Endothelial cell (in vitro differentiated cells): ENCODE measurements at places on chromosomes 7 and 10.

GRCh38 chr7:45568536-45569289, 5.5 kb upstream of the ADCY1 start:
- peaks cover 2% of the 10 kb centered on the region for H3K4me1 ChIP-seq
- DNase-seq, result no peak
- no peaks in the 10 kb centered on the region for H3K36me3 ChIP-seq
- H3K27ac ChIP-seq, result no peak overlapping the region

DNA sequence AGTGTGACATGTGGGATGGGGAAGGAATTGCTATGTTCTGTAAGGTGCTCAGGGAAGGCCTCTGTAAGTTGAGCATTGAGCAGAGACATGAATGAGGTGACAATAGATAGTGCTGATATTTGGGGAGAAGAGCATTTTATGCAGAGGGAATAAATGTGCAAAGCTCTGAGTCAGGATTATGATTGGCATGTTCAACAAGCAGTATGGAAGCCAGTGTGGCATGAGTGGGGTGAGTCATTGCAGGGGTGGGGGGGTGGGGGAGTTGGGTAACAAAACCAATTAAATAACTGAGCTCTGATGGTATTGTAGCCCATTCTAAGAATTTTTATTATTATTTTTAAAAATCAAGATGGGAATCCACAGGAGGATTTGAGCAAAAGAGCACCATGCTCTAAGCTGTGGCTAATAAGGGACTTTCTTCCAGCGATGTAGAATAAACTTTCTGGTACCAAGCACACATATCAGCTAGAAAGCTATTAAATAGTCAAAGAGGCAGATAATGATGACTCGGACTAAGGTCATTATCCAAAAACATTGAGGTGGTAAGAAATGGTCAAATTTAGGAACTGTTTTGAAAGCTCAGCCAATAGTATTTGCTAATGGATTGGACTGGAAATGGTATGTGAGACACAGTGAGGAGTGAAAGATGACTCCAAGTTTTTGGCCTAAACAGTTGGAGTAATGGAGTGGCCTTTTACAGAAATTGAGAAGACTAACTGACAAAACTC, 96.4 kb downstream of the PRKG1 start:
- H3K27me3 ChIP-seq, result no peaks in the 10 kb centered on the region
- no peak overlapping the region for H3K4me3 ChIP-seq
- H3K4me1 ChIP-seq, result no peaks in the 10 kb centered on the region
- H3K36me3 ChIP-seq, result no peaks in the 10 kb centered on the region
- no peak overlapping the region for H3K27ac ChIP-seq

DNA sequence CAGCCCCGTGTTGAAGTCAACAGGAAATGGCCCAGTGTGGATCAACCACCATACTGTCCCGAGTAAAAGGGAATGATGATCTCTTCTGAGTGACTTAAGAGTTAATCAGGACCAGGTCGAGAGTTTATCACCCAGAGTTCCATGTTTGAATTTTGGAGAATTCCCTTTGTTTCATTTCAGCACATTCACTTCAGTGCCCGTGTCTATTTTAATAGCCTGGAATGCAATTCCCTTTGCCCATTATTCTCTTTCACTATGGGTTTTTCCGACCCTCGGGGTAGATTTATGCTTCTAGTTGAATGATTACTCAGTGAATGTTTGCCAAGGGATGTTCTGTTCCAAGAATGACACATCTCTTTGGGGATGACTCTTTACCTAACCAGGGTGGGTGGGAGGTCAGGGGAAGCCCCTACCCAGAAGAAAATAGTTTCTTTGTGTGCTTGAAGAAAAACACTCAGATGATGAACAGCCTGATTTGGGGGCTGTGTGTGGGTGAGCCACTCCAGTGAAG, 594.9 kb downstream of the INHBA start:
- H3K27ac ChIP-seq, result no peak overlapping the region
- no peaks in the 10 kb centered on the region for H3K4me1 ChIP-seq

GRCh38 chr10:116272440-116273283, at the start of gene GFRA1:
GFRA1 (minus strand) TSS chr10:116273206; CDS start chr10:116272029, 1,177 bp downstream.
- H3K4me3 ChIP-seq, result peak within 1 kb of the TSS; percentile 92
- DNase-seq, result peak; percentile 29
- no peak within 1 kb of the TSS for H3K27ac ChIP-seq
- H3K27me3 ChIP-seq, result peaks cover 22% of the 10 kb centered on the region
